WTC11 (cell line): ENCODE measurements at places on chromosomes 6 and 20.
A peak's percentile ranks its signal among the peaks of the same experiment; 100 is the strongest.

DNA sequence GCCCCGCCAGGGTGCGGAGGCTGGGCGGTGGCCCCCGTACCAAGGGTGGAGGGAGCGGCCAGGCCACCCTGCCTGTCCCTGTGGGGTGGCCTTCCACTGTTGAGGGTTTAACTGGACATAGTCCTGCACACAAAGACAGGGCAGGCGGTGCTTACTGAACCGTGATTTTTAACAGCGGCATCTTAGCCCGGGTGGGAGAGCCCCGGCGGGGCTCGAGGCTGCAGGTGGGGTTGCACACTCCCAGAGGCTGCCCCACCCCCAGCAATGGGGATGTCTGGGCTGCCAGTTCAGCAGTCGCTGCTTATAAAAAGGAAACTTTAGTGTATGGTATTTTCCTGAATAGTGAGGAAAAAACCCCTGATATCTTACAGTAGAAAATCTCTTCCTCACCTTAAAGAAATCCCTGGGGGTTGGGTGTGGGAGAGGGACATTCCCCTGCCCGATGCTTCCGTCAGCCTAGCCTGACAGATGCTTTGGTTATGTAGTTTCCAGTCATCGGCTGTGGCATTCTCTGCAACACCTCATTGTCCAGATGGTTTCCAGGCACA is 79.4 kb downstream of the IRF4 start:
- no peaks in the 10 kb centered on the region for H3K36me3 ChIP-seq
- H3K4me3 ChIP-seq: no peak overlapping the region
- 0 out of 2 replicates have a peak, but pooled peaks cover 5% of the 10 kb centered on the region for H3K4me1 ChIP-seq

DNA sequence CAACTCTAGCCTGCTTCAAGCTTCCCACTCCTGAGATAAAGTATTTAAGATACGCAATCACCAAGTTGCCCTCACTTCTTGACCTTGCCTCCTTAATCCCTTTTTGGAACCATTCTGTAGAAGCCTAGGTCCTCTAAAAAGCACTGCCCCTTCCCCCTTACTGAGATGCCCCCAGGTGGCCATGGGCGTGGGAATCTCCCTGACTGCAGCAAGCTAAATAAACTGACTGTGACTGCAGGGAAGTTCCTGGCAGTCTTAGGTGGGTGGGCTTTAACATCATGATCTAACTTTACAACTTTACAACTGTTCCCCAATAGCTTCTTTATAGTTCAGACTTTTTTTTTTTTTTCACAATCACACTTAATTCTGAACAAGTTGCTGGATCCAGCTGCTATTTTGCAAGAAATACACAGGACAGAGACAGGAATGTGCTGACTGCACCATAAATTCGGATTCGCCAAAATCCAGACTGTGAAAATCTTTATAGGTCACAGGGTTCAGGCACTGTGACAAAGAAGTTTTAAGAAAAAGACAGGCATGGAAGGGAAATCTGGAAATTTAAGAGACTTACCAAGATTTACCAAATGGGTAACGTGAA is 344.2 kb upstream of the SULF2 start:
- H3K4me1 ChIP-seq: peaks cover 12% of the 10 kb centered on the region
- DNase-seq: no peak
- no peaks in the 10 kb centered on the region for H3K27me3 ChIP-seq
- H3K4me3 ChIP-seq: no peak overlapping the region
- peaks cover 6% of the 10 kb centered on the region; the same call in 1 of the 2 replicates for H3K36me3 ChIP-seq

GRCh38 chr6:146950351-146950835 is 253.8 kb upstream of the STXBP5 start:
- H3K4me1 ChIP-seq: no peaks in the 10 kb centered on the region
- no peak for DNase-seq
- H3K36me3 ChIP-seq: peaks cover 5% of the 10 kb centered on the region; the same call in 1 of the 2 replicates
- no peak overlapping the region for H3K4me3 ChIP-seq
- H3K27ac ChIP-seq: no peak overlapping the region

DNA sequence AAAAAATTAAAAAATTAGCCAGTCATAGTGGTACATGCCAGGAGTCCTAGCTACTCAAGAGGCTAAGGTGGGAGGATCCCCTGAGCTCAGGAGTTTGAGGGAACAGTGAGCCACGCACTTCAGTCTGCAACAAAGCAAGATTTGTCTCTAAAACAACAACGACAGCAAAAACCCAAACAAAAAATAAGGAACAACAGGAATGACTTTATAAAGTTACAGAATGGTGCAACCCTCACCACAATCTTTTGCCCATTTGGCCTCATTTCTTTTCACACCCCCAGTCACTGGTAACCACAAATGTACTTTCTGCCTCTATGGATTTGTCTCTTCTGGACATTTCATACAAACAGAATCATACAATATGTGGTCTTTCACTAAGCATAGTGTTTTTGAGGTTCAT is 16.7 kb upstream of the ZFAND3 start:
- peaks cover 8% of the 10 kb centered on the region for H3K4me1 ChIP-seq
- peaks cover 7% of the 10 kb centered on the region; the same call in 1 of the 2 replicates for H3K27me3 ChIP-seq

DNA sequence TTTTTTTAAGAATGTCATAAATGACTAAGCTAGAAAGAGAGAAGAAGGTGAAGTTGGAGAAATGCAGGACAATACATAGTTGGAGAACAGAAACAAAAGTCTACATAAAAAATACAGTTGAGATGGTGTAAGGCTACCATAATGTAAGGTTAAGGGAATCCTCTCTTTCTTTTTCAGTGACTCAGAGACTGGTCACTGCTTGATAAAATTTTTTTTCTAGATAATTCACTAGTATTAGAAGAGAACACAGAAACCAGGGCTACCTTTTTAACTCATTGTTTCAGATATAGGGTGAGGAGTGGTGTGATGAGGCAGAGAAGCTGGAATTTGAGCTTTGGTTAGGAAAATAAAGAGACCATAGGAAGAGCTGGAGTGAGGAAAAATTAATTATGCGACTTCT is 18.2 kb upstream of the EDN1 start:
- no peaks in the 10 kb centered on the region for H3K4me1 ChIP-seq
- peaks cover 5% of the 10 kb centered on the region for H3K36me3 ChIP-seq
- H3K27ac ChIP-seq: no peak overlapping the region
- DNase-seq: no peak

GRCh38 chr6:119339941-119340456 is 9.6 kb downstream of the MAN1A1 start:
- no peak overlapping the region for H3K4me3 ChIP-seq
- H3K4me1 ChIP-seq: peaks cover 37% of the 10 kb centered on the region
- peak overlapping the region; percentile 55 for H3K27ac ChIP-seq

- H3K27ac ChIP-seq: no peak overlapping the region
- DNase-seq: no peak
- H3K36me3 ChIP-seq: no peaks in the 10 kb centered on the region
- no peak overlapping the region for H3K4me3 ChIP-seq
- H3K4me1 ChIP-seq: no peaks in the 10 kb centered on the region
Measured at GRCh38 chr6:53623497-53623896, 42.1 kb downstream of the KLHL31 start.

DNA sequence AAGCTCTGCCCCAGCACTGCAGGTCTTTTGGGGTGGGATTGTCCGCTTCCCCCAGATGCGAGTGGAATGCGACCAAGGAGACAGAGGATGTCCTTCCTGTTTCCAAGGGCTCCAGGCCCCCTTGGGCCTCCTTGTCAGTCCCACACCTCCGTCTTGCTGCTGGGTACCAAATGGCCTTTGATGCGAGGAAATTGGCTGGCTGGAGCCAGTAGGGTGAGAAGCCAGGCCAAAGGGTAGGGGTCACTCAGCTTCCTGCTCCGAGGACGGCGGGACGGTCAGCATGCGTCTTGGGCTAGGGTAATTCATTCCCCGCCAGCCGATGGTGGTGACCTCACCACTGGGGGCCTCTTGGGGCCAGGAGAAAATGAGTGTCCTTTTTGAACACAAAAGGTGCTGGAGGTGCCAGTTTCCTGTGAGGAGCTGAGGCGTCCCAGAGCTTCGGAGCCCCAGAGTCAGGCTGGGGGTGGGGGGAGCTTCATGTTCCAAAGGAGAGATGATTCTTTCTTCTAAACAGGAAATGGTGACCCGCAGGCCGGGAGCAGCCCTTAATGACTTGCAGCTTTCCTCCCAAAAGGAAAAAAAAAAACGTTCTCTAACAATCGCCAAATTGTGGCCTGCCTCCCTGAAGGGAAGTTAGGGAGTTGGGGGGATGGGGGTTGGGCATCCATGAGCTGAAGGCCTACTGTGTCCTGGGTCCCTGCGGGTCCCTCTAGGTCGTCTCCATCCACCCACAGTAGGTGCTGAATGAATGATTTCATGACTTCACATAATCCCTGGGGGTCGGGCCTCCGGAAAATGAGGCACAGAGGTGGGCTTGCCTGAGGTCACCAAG is 6.7 kb downstream of the SNAI1 start:
- no peak overlapping the region; the same call in 1 of the 2 replicates for H3K4me3 ChIP-seq
- DNase-seq: peak; percentile 33
- H3K27ac ChIP-seq: peak overlapping the region; percentile 89

GRCh38 chr20:4117158-4117740 is 101.9 kb upstream of the RNF24 start:
- no peak overlapping the region for H3K27ac ChIP-seq
- DNase-seq: no peak
- H3K4me3 ChIP-seq: no peak overlapping the region
- H3K27me3 ChIP-seq: peaks cover 2% of the 10 kb centered on the region; the same call in 1 of the 2 replicates
- peaks cover 16% of the 10 kb centered on the region for H3K4me1 ChIP-seq

- H3K4me1 ChIP-seq: peaks cover 74% of the 10 kb centered on the region
- peak overlapping the region; percentile 95 for H3K27ac ChIP-seq
- H3K27me3 ChIP-seq: no peaks in the 10 kb centered on the region
Measured at GRCh38 chr6:10558565-10558964, 37.4 kb downstream of the GCNT2 start.

GRCh38 chr6:18293076-18293904 is 29.0 kb upstream of the DEK start:
- H3K27ac ChIP-seq: no peak overlapping the region
- H3K36me3 ChIP-seq: no peaks in the 10 kb centered on the region
- H3K4me3 ChIP-seq: no peak overlapping the region
- DNase-seq: no peak
- H3K4me1 ChIP-seq: peaks cover 8% of the 10 kb centered on the region

DNA sequence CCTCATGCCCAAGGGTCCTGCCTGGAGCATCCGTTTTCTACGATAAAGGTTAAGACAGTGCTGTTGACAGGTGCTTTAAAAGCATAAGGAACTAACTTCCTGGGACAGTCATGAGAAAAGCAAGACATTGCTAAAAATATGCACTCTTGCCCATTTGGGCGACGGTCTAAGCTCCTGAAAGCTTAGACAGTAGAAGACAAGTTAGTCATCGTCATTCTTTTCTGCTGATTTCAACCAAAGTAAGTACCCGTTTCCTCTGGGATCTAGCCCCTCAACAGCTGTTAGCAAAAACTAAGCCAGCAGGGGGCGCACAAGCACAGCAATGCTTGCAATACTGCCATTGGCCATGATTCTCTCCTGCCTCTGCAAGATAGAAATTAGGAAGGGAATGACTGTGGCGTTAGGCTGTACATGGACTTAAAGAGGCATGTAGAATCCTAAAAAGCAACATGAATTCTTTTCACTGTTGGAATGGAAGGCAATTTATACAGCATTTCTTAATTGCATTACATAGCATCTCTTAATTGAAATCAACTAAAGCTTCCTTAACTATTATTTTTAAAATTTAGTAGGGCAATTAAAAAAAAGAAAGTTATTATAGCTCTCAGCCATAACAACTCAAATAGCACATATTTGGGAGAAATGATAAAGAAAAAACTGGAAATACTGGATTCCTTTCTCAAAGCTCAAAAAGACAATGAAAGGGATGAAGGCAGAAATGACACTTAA is 147.8 kb upstream of the RALGAPA2 start:
- H3K36me3 ChIP-seq: no peaks in the 10 kb centered on the region
- H3K4me1 ChIP-seq: no peaks in the 10 kb centered on the region; the same call in 1 of the 2 replicates
- peaks cover 4% of the 10 kb centered on the region for H3K27me3 ChIP-seq
- no peak overlapping the region for H3K4me3 ChIP-seq

GRCh38 chr6:143839196-143839595 is 3.9 kb upstream of the LTV1 start:
- no peak overlapping the region for H3K27ac ChIP-seq
- H3K27me3 ChIP-seq: no peaks in the 10 kb centered on the region
- no peak overlapping the region for H3K4me3 ChIP-seq
- H3K36me3 ChIP-seq: peaks cover 4% of the 10 kb centered on the region
- H3K4me1 ChIP-seq: peaks cover 11% of the 10 kb centered on the region

GRCh38 chr6:795046-795685 is 102.2 kb upstream of the EXOC2 start:
- H3K4me3 ChIP-seq: no peak overlapping the region
- H3K36me3 ChIP-seq: 0 out of 2 replicates have a peak, but pooled peaks cover 3% of the 10 kb centered on the region
- H3K4me1 ChIP-seq: peaks cover 23% of the 10 kb centered on the region
- no peaks in the 10 kb centered on the region; the same call in 1 of the 2 replicates for H3K27me3 ChIP-seq

DNA sequence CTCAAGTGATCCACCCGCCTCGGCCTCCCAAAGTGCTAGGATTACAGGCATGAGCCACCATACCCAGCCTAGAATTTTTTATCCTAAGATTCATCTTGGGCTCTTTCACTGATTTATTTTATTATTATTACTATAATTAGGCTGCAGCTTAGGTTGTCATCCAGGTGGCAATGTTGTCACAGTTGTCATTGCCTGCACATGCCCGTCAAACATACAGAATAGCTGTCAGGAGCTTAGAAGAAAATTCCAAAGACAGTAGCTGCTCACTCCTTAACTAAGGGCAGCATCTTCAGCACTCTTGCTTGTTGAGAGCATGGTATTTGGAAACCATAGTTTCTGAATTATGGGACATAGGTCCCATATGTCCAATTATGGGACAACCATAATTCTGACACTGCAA is 334.9 kb upstream of the AGPAT4 start:
- no peaks in the 10 kb centered on the region for H3K4me1 ChIP-seq
- no peak overlapping the region for H3K27ac ChIP-seq
- H3K36me3 ChIP-seq: peaks cover 4% of the 10 kb centered on the region; the same call in 1 of the 2 replicates
- no peaks in the 10 kb centered on the region; the same call in 1 of the 2 replicates for H3K27me3 ChIP-seq

DNA sequence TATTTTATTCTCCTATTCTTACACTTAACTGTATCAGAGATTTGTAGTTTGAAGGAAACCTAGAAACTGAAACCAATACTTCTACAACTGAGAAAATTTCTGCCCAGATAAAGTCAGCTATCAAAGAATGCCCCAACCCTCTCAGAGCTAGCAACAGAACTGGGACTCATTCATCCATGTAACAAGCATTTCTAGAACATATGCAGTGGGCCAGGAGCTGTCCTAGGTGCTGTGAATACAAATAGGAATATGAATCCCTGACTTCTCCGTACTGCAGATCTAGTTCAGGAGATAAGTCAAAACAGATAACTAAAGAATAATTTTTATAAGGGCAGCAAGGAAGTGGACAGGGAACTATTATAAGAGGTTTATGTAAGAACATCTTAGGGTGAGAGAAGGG is 654.1 kb upstream of the NOX3 start:
- DNase-seq: no peak
- no peak overlapping the region for H3K27ac ChIP-seq
- no peak overlapping the region for H3K4me3 ChIP-seq

DNA sequence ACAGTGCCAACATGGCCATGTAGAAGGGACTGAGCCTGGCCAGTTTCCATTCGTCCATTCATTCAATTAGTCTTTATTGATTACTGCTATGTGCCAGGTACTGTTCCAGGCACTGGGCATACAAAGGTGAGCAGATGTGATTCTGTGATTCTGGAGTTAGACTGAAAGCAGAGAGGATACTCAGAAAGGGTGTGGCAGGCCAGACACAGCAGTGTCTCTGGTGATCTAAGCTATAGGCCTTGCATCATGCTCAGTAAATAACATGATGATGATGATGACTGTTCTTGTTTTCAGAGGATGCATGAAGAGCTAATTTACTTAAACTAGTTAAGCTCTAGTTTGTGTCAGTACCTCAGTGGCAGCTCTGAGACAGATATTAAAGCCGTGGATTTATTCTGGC is 31.4 kb upstream of the FUCA2 start:
- H3K27ac ChIP-seq: no peak overlapping the region
- DNase-seq: no peak
- H3K27me3 ChIP-seq: peaks cover 21% of the 10 kb centered on the region
- H3K4me1 ChIP-seq: peaks cover 24% of the 10 kb centered on the region
